ENCODE measurements at places on chromosomes 5 and 9. TPM values are rescaled to one million over a fixed set of nuclear protein-coding genes. Genes with fewer than 3 reads are reported as not detected.
A peak's percentile ranks its signal among the peaks of the same experiment; 100 is the strongest.

The SMC5 gene
- total RNA-seq = 24.5 TPM

The PCDHB16 gene
- total RNA-seq = 9.2 TPM

The SYK gene
- total RNA-seq = 22.3 TPM

DNA sequence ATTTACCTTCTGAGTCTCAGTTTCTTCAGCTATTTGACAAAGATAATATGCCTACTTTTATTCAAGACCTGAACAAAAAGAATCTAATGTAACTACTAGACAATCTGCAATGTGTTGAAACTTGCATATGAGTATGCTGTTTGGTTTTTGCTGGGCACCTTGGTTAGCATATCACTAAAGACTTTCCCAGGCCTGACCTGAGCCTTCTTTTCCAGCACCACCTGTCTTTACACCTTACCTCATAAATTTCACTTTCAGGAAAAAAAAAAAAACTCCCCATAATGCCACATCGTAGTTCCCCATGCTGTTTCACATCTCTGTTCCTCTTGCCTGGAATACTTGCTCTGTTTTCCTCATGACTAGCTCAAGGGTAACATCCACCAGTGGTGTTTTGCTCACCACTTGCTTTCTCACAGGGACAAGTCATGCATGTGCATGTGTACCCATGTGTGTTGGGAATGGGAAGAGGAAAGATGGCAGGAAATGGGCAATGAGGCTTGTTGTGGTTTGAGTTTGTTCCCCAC is 45.6 kb upstream of the TLE4 start:
- no peak overlapping the region for H3K27ac ChIP-seq
- H3K4me3 ChIP-seq = no peak overlapping the region
- H3K36me3 ChIP-seq = no peaks in the 10 kb centered on the region
- no peaks in the 10 kb centered on the region for H3K4me1 ChIP-seq

- H3K36me3 ChIP-seq = no peaks in the 10 kb centered on the region
- peaks cover 4% of the 10 kb centered on the region for H3K4me1 ChIP-seq
- no peaks in the 10 kb centered on the region for H3K27me3 ChIP-seq
- peak overlapping the region; percentile 21 for H3K27ac ChIP-seq
Observed at GRCh38 chr5:10454591-10455276, 13.1 kb downstream of the ROPN1L start.

DNA sequence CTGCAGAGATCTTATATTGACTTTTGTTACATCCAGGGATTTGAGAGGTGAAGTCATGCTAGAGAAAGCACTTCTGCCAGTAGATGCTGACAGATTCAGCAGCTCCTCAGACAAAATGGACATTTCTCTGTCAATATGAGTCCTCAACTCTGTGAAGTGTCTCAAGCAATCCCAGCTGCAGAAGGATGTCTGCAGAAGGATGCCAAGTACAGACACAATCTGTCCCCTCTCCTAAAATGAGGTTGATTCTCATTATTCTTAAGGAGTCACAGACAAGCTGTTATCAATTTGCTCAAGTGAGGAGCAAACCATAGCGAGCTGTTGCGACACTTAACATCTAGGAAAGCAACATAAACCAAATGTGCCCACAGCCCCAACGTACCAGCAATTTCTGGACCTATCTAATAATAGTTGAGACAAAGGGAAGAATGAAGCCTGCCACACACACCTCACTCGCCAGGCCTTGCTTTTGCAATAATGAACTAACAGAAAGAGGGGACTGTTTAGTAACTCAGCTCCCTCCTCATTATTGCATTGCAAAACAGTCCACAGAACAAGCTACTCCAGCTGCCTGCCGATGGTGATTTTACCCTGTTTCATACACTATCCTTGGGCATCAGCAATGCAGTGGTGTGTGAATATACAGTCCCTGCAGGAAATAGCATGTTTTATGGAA is 364.2 kb upstream of the PDE4D start:
- peak; percentile 14 for DNase-seq
- H3K4me3 ChIP-seq = no peak overlapping the region
- H3K4me1 ChIP-seq = no peaks in the 10 kb centered on the region
- no peaks in the 10 kb centered on the region for H3K27me3 ChIP-seq
- no peak overlapping the region for H3K27ac ChIP-seq
- no peaks in the 10 kb centered on the region for H3K36me3 ChIP-seq

DNA sequence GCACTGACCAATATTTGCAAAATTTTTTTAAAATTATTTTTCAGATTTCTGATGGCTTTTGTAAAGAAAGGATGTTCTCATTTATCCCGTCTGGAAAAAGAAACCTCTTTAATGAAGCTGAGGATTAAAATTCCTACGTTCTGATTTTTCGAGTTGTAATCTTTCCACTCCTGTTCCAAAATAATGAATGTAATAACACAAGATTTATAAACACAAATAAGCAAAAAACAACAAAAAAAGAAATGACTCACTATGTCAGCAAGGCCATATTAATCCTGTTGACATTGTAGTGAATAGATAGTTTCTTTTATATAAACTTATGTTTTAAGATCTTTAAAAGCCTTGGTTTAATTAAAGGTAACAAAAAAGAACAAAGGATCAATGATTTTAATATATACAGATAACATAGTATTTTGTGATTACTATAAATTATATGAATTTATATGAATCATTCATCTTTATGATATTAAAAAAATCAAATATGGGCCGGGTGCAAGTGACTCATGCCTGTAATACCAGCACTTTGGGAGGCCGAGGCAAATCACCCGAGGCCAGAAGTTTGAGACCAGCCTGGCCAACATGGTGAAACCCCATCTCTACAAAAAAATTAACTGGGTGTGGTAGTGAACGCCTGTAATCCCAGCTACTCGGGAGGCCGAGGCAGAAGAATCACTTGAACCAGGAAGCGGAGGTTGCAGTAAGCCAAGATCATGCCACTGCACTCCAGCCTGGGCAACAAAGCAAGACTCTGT is 336.6 kb upstream of the DAB2 start:
- DNase-seq = no peak
- no peaks in the 10 kb centered on the region for H3K27me3 ChIP-seq
- H3K27ac ChIP-seq = no peak overlapping the region
- peaks cover 5% of the 10 kb centered on the region for H3K4me1 ChIP-seq
- no peak overlapping the region for H3K4me3 ChIP-seq
- H3K36me3 ChIP-seq = no peaks in the 10 kb centered on the region

- H3K27me3 ChIP-seq = no peaks in the 10 kb centered on the region
- no peak overlapping the region for H3K4me3 ChIP-seq
- no peaks in the 10 kb centered on the region for H3K4me1 ChIP-seq
- no peak for DNase-seq
- no peak overlapping the region for H3K27ac ChIP-seq
Observed at GRCh38 chr9:101440714-101441230, 5.2 kb upstream of the ALDOB start.

- DNase-seq = no peak
- no peak overlapping the region for H3K27ac ChIP-seq
- H3K36me3 ChIP-seq = no peaks in the 10 kb centered on the region
- no peak overlapping the region for H3K4me3 ChIP-seq
- H3K4me1 ChIP-seq = no peaks in the 10 kb centered on the region
Observed at GRCh38 chr9:116382053-116382452, 228.5 kb downstream of the PAPPA start.

DNA sequence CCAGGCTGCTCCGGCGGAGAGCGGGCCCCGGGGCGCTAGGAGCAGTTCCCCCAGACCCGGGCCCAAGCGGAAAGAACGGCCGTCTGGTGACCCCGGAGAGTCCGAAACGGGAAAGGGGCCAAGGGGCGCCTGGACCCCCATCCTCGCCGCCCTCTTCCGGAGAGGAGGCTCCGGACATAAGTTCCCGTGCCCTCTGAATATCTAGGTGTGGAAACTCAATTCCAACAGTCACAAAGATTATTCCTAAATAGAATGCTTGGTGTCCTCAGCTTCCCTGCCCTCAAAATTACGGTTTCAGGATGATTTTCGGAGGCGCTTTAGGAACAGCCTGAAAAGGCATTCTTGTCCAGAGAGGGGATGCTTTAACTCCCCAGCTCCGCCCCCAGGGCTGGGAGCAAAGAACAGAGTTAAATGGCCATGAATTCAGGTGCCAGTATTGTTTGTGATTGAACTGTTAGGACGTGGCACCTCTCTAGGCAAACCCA is 681 bp upstream of the LHFPL2 start:
- DNase-seq = peak; percentile 63
- peak overlapping the region; percentile 44 for H3K27ac ChIP-seq
- peak overlapping the region; percentile 77 for H3K4me3 ChIP-seq
- no peaks in the 10 kb centered on the region for H3K27me3 ChIP-seq
- peaks cover 16% of the 10 kb centered on the region for H3K4me1 ChIP-seq
- H3K36me3 ChIP-seq = no peaks in the 10 kb centered on the region

DNA sequence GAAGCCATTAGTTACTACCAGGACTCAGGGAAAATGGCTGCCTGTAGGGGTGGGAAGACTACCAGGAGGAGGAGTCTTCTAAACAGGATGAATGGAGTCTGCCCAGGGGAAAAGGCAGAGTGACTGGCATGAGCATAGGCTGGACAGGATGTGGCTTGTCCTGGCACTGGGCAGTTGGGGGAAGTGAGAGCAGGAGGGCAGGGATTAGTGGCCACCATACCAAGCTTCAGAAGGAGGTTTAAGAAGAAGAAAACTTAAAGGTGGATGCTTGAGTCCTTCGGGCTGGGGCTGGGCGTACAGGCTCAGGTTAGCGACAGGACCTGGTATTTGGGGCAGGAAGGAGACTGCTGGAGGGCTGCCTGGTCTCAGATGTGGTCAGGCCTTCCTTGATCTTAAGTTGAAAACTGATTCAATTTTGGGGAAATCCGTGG is 5.0 kb upstream of the NSD1 start:
- H3K4me3 ChIP-seq = no peak overlapping the region
- no peaks in the 10 kb centered on the region for H3K27me3 ChIP-seq
- DNase-seq = no peak
- no peak overlapping the region for H3K27ac ChIP-seq

GRCh38 chr9:109254317-109254716 is 66.5 kb downstream of the EPB41L4B start:
- no peaks in the 10 kb centered on the region for H3K36me3 ChIP-seq
- H3K4me3 ChIP-seq = no peak overlapping the region
- H3K27me3 ChIP-seq = no peaks in the 10 kb centered on the region
- H3K27ac ChIP-seq = no peak overlapping the region

DNA sequence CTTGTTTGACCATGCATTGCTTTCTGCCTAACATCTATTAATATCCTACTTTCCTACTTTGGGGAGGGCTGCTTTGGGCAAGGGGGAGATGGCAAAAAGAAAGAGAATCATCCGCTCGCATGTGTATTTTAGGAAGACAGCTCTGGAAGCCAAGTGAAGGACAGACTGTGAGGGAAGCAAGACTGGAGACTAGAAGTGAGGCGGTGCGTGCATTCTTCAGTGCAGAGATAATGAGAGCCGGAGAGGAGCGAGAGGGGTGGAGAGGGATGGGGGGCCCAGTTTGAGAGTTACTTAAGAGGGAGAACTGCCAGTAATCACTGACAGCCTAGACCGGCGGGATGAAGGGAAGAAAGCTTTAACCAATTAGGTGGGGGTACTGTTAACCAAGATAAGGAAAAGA is 151.7 kb upstream of the RAPGEF1 start:
- H3K27ac ChIP-seq = peak overlapping the region; percentile 13
- no peaks in the 10 kb centered on the region for H3K27me3 ChIP-seq
- H3K4me1 ChIP-seq = peaks cover 48% of the 10 kb centered on the region

DNA sequence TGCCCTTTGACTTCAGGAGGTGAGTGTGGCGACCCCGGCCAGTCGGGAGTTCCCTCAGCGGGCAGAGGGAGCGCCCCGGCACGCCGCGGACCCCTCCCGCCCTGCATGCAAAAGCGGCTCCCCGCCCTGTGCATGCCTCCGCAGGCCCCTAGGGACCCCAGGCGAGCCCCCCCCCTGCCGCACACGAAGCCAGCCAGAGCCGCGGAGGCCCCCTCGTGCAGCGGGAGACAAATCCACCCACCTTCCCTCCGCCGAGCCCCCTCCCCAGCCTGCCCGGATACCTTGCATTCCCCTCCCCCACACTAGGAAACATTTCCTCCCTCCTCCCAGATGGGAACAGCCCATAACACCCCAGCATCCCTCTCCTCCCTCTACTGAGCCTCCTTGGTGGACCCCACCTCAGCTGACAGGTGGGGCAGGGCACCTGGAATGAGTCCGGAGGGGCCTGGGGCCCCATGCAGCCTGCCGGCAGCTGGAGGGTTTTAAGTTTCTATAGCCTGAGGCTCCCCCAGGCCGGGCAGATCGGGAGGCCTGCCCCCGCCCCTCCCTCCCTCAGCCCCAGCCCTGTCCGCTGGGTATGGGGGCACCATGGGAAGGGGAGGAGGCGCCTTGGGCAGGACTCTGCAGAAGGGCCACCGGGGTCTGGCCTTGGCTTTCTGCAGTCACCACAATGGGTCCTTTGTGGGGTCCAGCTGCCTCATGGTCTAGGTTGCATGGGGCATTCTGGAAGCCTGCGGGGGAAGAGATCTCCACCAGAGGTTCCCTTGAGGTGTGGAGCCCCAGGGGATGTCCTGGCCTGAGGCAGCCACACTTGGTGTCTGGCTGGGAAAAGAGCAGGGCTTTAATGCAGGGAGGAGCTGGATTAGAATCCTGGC is 601 bp downstream of the ERGIC1 start:
- H3K4me1 ChIP-seq = peaks cover 24% of the 10 kb centered on the region
- peak; percentile 44 for DNase-seq
- no peaks in the 10 kb centered on the region for H3K36me3 ChIP-seq
- peak overlapping the region; percentile 84 for H3K27ac ChIP-seq

DNA sequence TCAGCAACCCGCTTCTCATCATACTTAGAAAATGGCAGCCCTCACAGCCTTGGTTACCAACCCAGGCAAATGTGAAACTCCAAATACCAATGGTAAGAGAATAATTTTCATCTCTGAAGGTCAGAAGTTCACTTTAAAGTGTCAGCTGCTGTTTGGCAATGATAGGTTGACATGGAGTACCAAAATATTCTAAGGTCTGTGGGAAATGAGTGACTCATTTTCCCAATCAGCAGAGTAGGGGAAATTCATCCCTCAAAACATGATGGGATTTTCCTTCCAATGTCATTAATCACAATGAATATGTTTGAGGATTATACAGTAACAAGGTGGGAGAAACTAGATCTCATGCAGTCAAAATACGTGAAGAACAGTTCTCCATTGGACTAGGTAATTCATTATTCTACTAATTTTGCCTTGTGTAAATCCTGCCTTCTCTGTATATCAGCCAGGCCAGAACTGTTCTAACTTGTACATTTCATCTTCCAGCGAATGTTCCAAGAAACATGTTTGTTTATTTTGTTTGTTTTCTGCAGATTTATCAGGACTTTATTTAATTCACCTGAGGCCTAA is 53.1 kb upstream of the ERBIN start:
- no peak for DNase-seq
- H3K27me3 ChIP-seq = no peaks in the 10 kb centered on the region
- H3K4me1 ChIP-seq = no peaks in the 10 kb centered on the region
- H3K27ac ChIP-seq = no peak overlapping the region
- H3K36me3 ChIP-seq = no peaks in the 10 kb centered on the region

GRCh38 chr9:136347472-136348256 is 15.9 kb downstream of the DNLZ start:
- H3K4me1 ChIP-seq = no peaks in the 10 kb centered on the region
- peaks cover 3% of the 10 kb centered on the region for H3K36me3 ChIP-seq

- H3K36me3 ChIP-seq = peaks cover 3% of the 10 kb centered on the region
- H3K27me3 ChIP-seq = no peaks in the 10 kb centered on the region
- no peak for DNase-seq
- no peak overlapping the region for H3K27ac ChIP-seq
- no peaks in the 10 kb centered on the region for H3K4me1 ChIP-seq
Observed at GRCh38 chr9:100281676-100282387, 70.9 kb downstream of the TEX10 start.
